ENCODE measurements at places on chromosomes 16 and 17. TPM values are rescaled to one million over a fixed set of nuclear protein-coding genes. Genes with fewer than 3 reads are reported as not detected.

DNA sequence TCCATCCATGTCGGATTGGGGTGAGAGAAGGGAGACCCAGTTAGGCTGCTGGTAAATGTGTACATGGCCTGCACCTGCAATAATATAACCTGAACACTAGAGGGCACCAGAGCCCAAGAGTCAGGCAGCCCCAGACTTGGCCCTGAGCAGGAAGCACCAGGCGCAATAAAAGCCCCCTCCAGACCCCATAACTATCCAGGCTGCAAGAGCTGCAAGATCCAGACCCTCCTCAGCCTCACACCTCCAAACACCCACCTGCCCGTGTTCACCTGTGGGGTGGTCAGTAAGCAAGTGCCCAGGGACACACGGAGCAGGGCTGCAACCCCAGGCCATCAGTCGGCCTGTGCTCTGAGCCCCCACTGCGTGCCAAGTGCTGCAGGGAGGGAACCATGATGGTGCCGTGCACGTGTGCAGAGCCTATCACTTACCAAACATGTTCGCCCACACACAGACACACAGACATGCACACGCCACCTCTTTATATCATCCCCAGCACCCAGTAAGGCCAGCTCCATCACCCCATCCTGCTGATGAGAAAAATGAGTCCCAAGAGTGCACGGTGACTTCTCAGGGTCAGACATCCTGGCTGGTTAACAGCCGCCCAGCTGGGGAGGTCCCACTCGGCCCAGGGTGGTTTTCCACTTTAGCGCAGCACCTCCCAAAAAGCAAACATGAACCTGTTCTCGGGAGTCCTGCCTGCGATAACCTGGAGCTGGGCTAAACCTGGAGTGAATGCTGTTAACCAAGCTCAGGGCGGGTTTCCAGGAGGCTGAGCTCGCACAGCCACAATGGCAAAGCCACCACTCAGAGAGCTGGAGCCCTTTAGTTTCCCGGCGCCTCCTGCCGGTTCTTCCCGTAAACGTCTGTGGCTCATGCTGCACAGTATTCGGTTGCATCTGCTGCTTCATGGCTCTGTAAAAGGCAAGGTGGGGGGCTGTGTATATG lies 439.8 kb downstream of the SOX9 start:
- peak; percentile 20 for DNase-seq

The CD300E gene
- total RNA-seq = not detected

DNA sequence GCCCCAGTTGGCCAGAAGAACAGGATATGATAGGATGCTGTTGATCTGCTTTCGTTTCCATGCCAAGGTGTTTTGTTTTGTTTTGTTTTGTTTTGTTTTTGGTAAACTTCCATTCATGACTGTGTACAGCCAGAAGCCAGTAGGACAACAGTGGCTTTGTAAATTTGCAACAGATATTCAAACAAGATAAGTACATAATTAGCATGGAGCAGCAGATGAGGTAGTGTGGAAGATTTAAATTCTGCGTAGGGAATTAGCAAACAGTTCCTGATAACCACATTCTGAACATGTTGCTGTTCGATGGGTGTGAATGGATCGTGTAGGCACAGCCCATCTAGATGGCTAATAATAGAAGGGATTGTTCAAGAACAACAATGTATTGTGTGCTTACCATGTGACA lies 1080.1 kb upstream of the RBFOX1 start:
- no peak for DNase-seq

- DNase-seq = no peak
Measured at GRCh38 chr17:57553526-57553925, 191.6 kb downstream of the CCDC182 start.

The TP53TG3C gene
- total RNA-seq = not detected

DNA sequence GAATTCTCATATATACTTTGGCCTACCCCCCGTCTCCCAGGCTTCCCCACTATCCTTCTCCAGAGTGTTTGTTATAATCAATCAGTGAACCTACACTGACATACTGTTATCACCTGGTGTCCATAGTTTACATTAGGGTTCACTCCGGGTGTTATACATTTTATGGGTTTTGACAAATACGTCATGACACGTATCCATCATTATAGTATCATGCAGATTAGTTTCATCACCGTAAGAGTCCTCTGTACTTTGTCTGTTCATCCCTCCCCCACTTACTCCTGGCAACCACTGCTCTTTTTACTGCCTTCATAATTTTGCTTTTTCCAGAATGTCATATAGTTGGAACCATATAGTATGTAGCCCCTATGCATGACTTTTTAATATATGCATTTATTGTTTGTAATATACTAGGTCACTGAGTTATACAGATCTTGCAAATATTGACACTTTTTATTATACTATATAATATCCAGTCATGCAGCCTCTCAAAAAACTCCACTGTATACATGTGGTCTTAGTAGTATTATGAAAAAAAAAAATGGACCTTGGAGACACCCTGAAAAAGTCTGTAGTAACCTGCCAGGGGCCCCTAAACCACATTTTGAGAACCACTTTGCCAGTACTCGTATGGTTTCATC lies 28.4 kb downstream of the PPM1D start:
- no peak for DNase-seq

DNA sequence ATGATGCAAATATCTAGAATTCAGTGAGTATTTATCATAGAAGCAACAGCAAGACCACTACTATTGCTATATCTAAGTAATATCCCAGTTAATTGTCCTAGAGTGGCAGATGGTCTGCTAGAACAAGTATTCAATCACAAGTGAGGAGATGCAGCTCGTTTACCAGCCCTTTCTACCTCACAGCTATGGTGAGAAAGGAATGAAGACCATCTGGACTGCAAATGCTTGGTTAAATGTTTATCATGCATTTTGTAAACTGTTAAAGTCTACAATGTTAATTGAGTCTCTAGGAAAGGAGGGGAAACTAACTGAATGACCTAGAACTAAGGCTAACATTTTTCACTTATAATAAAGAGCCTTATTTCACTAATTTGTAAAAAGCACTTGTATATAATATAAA lies 52.5 kb downstream of the CNOT1 start:
- no peak for DNase-seq

DNA sequence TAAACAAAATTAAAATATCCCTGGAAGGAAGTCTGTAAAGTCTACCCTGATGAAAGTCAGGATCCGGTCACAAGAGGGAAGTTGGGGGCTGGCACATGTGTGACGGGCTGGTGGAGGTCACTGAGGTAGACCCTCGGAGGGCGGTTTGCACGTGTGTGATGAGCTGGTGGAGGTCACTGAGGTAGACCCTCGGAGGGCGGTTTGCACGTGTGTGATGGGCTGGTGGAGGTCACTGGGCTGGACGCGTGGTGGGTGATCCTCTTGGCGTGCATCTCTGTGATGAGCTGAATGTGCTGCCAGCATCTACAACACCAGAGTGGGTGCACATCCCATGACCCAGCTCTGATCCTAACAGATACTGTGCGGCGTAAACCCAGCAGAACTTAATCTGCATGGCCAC lies 43.7 kb upstream of the METRNL start:
- no peak for DNase-seq

The ACSM5 gene
- not detected for total RNA-seq

GRCh38 chr16:88904676-88905365 lies 38.4 kb upstream of the PABPN1L start:
- DNase-seq = no peak

DNA sequence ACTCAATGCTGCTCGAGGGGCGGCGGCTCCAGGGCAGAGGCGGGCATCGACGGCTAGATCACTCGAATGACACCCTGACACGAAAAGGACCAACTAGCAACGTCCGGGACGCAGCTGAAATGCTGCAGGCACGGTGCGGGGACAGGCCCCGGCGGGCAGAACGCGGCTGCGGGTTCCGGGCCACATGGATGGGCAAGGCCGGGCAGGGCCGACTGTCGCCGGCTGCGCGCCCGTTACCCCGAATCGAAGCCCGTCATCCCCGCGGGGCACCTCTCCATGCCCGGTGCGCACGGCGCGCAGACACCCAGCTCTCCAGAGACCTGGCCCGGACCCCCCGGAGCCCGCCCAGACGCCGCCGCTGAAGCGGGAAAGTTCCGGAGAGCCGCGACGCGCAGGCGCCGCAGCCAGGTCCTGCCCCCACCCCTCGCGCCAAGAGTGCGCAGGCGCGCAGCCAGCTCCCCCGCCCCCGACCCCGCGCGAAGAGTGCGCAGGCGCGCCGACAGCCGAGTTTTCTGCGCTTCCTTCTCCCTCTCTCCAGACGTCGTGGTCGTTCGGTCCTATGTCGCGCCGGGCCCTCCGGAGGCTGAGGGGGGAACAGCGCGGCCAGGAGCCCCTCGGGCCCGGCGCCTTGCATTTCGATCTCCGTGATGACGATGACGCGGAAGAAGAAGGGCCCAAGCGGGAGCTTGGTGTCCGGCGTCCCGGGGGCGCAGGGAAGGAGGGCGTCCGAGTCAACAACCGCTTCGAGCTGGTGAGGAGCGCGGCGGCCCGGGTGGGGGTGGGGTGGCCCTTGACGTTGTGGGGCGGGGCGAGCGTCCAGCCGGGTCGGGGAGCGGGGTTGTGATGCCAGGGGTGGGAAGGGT lies at the start of gene TCF25:
Gene TCF25, plus strand, starts transcription at position 484 of the 863 bp plus-strand sequence. Its CDS starts 76 bp downstream, at position 560.
- DNase-seq = peak; percentile 90

GRCh38 chr16:48378836-48379235 lies 6.4 kb downstream of the SIAH1 start:
- DNase-seq = no peak

The NAGLU gene
- 23.9 TPM for total RNA-seq

GRCh38 chr17:77392376-77393273 lies 251.9 kb downstream of the SEC14L1 start:
- no peak for DNase-seq
